Activated T-helper 2 cell treated with anti-CD3 and anti-CD28 coated beads, Interferon-gamma antibody, Interleukin-2, Interleukin-4, amounts not matched to agents 10 μg/mL and 5 μg/mL and 100 μg/mL, durations not matched to agents 14 hours and 24 hours and 36 hours (primary cell): ENCODE measurements at places on chromosomes 7 and 10. TPM values are rescaled to one million over a fixed set of nuclear protein-coding genes. Genes with fewer than 3 reads are reported as not detected.

DNA sequence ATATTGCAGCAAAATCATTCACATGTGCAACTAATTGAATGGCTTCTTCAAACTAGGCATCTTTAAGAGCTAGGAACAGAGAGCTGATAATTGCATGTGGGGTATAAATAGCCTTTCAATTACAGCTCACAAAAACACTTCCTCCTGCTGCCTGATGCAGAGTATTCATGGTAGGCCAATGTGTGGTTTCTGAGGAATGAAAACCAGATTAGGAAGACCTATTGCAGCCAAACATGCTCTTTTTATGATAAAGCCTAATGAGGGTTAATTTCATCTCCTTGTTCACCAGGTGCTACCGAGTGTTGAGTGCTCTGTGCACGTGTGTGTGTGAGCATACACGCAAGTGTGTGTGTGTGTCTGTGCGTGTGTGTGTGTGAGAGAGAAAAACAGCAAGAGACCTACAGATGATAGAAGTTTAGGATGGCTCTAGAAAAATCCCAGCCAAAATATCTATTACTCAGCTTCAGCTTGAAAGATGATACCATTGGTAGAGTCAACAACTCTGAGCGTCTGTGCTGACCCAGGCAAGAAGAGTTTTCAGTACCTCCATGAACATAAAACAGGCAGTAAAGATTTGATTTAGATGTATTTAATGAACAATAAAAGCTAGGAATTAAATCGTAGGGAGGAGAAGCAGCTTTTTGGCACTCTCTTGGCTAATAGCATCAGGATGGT lies 448.5 kb upstream of the ANKRD30A start:
- DNase-seq, result no peak

GRCh38 chr7:139453673-139454321 lies 29.7 kb downstream of the KLRG2 start:
- DNase-seq, result no peak

- DNase-seq, result no peak
Observed at GRCh38 chr10:116286626-116287200, 13.7 kb upstream of the GFRA1 start.

- DNase-seq, result no peak
Observed at GRCh38 chr7:50693455-50694130, 89.1 kb downstream of the GRB10 start.

- no peak for DNase-seq
Observed at GRCh38 chr10:106592396-106592795, 572.1 kb downstream of the SORCS1 start.

Gene LIPJ
- total RNA-seq, result not detected in 2 replicates

Gene CALY
- total RNA-seq, result not detected in 2 replicates
